Naive thymus-derived CD4-positive, alpha-beta T cell (primary cell): ENCODE measurements at places on chromosomes 2 and 18. TPM values are rescaled to one million over a fixed set of nuclear protein-coding genes. Genes with fewer than 3 reads are reported as not detected.

Gene CXCR1
- 0.20 TPM for polyA plus RNA-seq

DNA sequence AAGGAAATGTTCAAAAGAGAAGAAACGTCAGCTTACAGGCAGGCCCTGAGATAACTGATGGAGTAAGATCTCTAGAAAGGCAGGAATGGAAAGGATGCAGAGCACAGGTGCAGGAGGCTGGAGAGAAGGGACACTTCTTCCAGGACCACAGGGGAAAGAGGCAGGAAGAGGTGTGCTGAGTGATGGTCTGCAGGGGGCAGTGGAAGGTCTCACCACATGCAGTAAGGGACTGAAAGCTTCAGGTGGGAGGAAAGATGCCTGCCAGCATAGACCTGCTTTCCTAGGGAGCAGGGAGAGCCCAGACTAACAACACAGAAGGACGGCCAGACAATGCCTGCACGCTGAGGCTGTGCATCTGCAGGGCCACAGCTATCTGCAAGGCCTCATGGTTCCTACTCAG lies 156.8 kb downstream of the L3MBTL4 start:
- no peak for DNase-seq

DNA sequence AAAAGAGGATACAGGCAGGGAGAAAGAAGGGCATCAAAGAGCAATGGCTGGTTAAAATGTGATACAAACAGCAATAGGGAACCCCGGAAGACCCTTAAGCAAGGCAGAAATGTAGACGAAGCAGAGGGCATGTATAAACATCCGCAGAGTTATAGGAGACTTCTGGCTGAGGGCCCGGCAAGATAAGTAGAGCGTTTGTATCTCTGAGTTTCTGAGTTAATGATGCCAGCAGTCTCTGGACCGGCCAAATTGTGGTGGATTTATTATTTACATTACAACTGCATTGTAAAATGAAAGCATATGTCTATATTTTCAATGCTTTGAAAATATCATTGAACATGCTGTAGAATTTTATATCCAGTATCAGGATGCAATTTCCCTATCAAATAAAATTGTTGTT lies 148.0 kb upstream of the KCTD1 start:
- no peak for DNase-seq

Gene ME2
- 43.7 TPM for polyA plus RNA-seq

Gene CHRNG
- 0.10 TPM for polyA plus RNA-seq

Gene RGPD6
- 1.8 TPM for polyA plus RNA-seq

Gene ANKRD12
- polyA plus RNA-seq: 90.0 TPM

Gene OTOS
- polyA plus RNA-seq: not detected

Gene MPP4
- polyA plus RNA-seq: not detected
